HAP-1 (cell line): ENCODE measurements at places on chromosomes 6 and 20.

DNA sequence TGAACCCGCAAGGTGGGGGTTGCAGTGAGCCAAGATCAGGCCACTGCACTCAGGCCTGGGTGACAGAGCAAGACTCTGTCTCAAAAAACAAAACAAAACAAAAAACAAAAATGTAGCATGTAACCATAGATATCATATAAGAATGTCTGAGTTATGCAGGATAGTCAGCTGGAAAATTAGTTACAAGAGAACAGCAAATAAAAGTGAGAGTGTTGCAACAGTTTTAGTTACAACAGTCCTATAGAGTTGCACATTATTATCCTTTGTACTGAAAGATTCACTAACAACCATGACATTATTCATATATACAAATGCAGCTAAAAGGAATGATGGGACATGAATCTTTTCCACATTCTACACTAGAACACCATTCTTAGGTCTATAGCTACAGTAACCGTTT, 16.4 kb downstream of the RNF24 start:
- no peak for DNase-seq

GRCh38 chr6:28315628-28316027, 20.3 kb downstream of the ZSCAN31 start:
- DNase-seq, result no peak

GRCh38 chr20:13552061-13552460, 86.7 kb downstream of the TASP1 start:
- DNase-seq, result no peak

DNA sequence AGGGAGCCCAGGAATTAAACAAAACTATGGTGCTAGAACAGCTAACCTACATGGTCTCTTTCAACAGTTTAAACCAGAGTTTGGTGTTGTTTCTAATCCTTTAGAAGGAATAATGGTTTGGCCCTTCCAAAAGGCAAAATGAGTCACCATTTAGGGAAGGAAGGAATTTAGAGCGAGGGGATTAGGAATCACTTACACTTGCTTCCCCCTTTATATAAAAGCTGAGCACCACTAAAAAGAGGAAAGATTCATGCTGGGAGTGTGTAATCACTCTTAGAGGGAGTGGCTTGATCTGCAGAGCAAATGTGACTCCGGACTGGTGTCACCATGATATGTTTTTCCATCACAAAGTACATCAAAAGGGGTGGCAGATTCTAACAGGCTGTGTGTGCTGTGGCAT, 63.6 kb downstream of the F13A1 start:
- DNase-seq, result no peak

DNA sequence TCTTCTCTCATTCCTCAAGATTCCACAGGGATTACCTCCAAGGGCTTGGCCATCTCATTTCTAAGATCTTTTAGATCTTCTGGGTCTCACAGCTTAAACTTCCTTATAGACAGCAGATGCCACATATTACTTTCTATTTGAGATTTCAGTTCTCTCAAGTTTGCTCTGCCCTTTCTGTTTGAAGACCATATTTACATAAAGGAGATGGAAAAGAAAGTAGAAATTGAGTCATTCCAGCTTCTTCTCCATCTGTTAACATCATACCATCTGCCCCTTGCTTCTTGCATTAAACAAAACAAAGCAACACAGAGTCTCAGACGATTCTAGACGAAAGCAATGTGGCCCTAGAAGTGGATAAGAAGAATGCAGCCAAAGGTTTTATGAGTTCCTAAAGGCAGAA, 203.4 kb downstream of the TTLL2 start:
- no peak for DNase-seq

DNA sequence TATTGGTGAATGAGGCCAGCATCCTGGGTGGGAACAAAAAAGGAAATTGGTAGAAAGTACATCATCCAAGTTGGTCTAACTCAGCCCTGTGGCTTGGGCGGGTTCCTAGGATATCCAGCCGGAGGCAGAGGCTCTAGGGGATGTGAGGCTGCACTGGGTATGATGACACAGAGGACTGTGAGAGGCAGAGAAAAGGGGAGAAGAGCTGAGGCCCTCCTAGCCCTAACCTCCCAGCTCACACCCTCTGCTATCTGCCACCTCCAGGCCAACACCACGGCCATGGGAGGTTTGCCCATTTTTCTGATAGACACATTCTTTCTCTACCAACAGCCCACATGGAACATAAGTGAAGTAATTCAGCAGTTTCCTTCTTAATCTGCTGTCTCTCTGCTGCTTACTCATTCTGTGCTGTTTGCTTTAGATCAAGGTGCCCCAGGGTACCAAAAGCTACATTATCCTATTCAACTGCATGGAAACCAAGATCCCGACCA, 284.4 kb downstream of the ESR1 start:
- no peak for DNase-seq

DNA sequence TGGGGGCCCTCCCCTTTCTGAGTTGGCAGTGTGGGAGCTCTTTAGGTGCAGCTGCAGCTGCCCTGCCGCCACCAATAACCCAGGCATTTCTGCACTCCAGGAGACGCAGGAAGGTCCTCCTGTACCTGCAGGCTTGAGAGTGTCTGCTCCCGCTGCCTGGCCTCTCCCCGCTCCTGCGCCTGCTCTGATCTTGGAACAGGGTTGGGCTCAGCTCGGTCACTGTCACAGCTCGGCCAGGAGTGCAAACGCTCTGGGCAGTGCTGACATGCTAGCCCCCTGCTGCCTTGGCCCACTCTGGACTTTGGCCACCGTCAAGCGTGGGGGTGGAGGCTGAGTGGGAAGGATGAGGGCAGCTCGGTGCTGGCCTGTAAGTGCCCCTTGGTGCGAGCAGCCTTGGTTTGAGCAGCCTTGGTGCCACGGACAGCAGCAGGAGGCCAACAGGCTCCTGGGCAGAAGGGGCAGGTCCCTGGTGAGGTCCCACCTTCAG, 738.1 kb upstream of the GJE1 start:
- no peak for DNase-seq

- no peak for DNase-seq
Observed at GRCh38 chr20:22449188-22449973, 135.0 kb downstream of the FOXA2 start.

DNA sequence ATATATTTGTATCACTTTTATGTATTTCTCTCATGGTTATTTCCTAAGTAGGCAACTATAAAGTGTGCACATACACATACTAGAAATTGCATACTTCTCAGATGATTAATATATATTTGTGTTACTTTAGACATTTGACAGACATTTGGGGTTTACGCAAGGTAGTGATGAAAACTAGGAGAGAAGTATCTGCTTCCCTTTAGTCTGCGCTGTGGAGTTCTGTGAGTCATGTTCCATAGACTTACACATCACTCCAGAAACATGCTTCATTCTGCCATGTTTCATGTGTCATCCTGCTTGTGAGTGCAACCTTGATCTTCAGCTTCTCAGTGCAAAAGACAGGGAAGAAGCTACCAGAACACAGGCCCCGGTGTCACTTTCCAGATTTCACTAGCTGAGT, 200.7 kb upstream of the BMP2 start:
- DNase-seq, result no peak

DNA sequence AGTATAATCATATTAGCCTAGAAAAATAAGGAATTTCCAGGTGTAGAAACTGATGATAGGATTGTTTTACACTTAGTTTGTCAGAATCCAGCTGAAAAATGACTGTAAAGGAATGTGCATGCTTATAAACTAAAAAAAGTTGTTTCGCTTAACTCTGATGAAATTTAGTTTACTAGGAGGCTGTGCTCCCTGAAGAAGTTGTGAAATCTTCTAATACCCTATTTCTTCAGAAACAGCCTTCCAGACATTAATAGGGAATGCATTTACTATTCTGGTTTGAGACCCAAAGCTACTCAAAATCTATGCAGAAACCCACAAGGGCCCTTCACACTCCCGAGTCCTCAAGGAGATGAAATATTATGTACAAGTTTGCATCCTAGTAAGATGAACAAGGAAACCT, 105.5 kb upstream of the SSTR4 start:
- DNase-seq, result no peak

DNA sequence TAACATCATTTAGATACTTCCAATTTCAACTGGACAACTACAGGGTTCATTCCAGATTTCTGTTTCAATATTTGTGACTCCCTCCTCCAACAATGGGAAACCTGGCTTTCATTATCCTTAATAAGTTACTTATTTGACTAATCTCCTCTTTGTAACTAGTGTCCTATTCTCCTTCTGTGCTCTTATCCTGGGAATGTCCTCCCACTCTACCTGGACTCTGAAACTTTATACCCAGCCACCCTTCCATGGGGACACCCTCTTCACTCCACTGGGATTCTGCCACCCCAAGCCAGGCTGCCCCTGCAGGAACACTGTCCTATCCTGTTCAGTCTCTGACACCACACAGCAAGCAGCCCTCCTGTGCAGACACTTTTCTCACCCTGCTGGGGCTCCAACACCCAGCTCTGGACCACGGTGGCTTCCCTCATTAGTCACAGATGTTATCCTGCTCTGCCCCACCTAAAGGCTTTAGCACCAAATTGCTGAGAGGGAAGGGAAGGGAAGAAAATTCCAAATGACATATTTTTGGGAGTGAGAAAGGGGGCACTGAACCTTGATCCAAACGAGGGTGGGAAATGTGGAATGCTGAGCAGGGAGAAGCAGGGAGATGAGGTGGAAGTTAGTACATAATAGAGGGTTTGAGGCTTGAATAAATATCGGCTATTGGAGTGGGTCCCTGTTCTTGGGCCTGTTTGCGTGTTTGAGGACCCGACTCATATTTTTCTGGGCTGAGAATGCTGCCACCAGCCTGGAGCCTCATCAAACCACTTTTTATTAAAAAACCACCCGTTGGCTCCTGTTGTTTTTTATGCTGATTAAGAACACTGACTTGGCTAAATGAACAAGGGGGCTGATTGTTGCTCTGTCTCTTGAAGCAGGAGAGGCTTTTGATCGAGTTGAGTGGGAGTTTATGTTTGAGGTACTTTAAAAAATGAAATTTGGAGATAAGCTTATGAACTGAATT, 54.0 kb upstream of the AKIRIN2 start:
- DNase-seq, result peak; percentile 15

GRCh38 chr6:111537528-111537920, 54.5 kb upstream of the REV3L start:
- no peak for DNase-seq

DNA sequence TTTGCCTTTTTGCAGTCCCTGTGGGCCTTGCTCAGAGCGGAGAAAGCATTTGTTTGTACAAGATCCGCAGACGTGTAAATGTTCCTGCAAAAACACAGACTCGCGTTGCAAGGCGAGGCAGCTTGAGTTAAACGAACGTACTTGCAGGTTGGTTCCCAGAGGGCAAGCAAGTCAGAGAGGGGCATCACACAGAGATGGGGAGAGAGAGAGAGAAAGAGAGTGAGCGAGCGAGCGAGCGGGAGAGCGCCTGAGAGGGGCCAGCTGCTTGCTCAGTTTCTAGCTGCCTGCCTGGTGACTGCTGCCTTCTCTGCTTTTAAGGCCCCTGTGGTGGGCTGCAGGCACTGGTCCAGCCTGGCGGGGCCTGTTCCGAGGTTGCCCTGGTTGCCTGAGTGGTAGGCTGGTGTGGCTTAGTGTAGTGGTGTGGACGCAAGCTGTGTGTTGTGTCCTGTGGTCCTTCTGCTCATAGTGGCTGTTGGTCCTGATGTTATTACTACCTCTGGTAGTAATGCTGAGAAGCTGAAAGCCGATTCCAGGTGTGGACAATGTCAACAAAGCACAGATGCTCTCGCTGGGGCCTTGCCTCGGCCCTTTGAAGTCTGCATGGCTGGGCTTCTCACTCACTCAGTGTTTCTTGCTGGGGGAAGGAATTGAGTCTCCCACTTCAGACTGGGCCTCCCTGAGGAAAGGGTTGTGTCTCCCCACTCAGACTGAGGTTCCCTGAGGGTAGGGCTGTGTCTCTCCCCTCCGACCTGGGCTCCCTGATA, 12.1 kb downstream of the VEGFA start:
- no peak for DNase-seq

DNA sequence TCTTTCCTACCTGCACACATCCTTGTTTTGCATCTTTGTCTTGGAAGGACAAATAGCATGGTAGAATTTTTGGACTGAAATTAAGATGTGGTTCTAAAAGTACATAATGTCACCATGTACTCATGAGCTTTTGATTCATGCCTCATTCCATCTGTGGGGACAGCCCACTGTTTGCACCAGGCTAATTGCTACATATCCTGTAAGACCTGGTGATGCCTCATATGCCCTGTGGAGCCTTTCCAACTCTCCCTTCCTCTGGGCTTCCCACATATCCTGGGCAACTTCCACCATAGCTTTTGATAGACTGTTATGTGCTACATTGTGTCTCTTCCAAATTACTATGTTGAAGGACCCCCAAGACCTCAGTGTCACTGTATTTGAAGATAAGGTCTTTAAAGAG, 213.6 kb upstream of the PREP start:
- DNase-seq, result no peak

GRCh38 chr6:25685896-25686295, 33.9 kb downstream of the SCGN start:
- DNase-seq, result no peak

- no peak for DNase-seq
Observed at GRCh38 chr6:170198298-170198697, 92.6 kb downstream of the DLL1 start.

DNA sequence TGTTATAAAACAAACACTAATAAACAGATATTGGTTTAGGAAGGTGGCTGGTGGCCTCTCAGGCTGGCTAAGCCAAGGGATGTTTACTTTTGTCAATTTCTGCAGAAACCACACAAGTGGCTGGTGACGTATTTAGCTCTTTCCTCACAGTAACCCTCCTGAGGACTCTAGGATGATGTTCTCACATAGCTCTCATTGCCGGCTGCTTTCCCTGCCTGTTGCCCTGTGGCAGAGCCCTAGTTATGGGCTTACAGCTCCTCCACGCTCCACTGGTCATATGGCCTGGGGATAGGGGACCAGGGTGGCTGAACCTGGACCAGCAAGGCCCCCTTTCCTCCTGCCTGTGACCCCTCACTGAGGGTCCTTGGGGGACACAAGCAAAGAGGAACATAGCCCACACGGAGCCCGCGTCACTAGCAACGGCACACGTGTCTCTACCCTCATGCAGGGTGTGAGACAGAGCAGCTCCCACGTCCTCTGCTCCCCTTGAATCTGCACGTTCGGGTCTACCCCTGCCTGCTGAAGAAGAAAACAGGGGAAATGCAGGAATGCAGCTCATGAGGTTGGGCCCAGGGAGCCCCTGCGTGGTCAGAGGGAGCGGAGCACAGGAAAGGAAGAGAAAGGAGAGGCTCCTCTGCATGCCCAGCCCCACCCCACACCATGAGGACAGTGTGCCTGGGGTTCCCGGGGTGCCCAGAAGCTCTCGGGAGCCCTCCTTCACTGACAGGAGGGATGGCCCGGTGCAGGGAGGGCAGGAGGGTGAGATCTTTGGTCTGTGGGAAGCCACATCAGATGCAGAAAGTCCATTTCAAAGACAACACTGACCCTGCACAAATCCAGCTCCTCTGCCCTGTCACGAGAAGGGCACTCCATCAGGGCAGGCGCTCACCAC, 13.9 kb downstream of the RAMACL start:
- DNase-seq, result no peak

DNA sequence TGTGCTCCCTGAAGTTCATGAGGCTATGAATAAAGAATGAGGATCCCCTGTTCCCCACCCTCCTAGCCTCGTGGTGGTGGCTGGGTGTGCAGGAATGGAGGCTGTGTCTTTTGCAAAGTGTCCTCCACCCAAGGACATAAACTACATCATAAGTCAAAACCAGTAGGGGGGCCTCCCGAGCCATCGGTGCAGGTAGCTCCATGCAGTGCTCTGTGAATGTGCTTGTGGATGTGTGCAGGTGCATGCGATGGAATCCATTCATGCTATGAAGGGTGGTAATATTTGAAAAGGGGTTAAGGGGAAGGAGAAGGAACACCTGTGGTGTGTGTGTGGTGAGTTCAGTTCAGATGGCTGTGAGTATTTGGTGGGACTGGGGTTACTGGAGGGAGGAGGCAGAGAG, 197.3 kb downstream of the NRN1 start:
- no peak for DNase-seq

- no peak for DNase-seq
Observed at GRCh38 chr6:16440636-16441212, 202.3 kb downstream of the GMPR start.
